Right atrium auricular region (tissue), 2 donors: ENCODE measurements at places on chromosomes 5 and 9. TPM values are rescaled to one million over a fixed set of nuclear protein-coding genes. Genes with fewer than 3 reads are reported as not detected.

- no peaks in the 10 kb centered on the region for H3K4me1 ChIP-seq
- H3K27ac ChIP-seq, result no peak overlapping the region
- H3K27me3 ChIP-seq, result no peaks in the 10 kb centered on the region
- DNase-seq, result no peak
- no peak overlapping the region for H3K4me3 ChIP-seq
- H3K36me3 ChIP-seq, result no peaks in the 10 kb centered on the region
Measured at GRCh38 chr9:29200650-29201049, 1627.4 kb upstream of the C9orf72 start.

- DNase-seq, result no peak
- H3K36me3 ChIP-seq, result peaks cover 7% of the 10 kb centered on the region
- H3K27ac ChIP-seq, result no peak overlapping the region
- H3K4me3 ChIP-seq, result no peak overlapping the region
Measured at GRCh38 chr5:131406076-131406475, 142.2 kb downstream of the CDC42SE2 start.

DNA sequence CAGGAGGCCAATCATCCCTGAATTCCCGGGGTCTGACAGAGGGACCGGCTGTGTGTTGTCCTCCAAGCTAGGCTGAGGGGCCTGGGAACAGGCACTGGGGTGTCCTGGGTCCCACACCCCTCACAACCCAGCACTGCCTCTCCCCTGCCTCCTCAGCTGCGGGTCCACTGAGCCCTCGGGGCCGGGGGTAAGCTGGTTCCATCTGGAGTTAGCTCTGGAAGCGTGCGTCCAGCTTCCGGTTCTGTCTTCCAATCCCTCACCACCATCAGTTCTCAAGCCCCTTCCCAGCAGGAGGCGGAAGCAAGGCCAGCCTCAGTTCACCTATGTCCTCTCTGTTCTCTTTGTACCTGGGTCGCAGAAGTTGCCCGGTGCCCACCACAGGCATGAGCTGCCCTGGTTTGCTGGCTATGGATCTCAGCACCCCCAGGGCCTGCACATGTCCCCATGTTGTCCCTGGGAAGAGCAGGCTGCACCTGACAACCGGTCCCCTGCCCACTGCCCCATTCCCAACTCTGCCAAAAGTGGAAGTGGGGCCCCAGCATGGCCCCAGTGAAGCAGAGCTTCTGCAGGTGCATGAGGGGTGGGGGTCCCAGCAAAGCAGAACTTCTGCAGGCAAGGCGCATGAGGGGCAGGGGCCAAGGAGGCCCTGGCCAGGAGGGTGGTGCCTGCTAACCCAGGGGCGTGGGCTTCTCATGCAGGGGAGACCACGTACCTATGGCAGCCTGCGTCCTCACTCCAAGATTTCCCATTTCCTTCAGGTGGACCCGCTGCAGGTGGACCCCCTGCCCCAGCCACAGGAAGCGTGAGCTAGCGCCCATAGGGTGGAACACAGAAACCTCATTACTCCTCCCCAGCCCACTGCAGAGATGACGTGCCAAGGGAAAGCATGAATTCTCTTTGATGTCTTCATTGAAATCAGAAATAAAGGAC is 111.9 kb downstream of the ZNF354C start:
- no peak overlapping the region for H3K27ac ChIP-seq
- H3K4me3 ChIP-seq, result no peak overlapping the region

DNA sequence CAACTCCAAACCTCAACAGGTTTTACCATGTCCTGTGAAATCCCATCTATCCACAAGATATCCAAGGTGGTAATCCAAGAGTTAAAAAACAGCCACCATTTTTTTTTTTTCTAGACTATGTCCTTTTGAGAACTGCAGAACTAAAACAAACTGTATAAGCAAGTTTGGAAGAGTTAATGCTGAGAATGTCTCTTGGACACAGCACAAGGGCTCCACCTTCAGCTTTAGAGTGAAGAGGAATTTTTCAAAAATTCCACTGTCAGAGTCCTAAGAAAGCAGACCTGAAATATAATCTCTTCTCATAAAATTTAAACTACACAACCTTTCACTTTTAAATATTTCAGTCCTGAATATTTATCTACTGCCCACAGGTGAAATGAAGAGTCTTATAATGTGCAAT is 167.8 kb upstream of the CCNG1 start:
- no peak overlapping the region for H3K27ac ChIP-seq
- no peaks in the 10 kb centered on the region for H3K4me1 ChIP-seq
- H3K4me3 ChIP-seq, result no peak overlapping the region

GRCh38 chr9:82109626-82110025 is 121.1 kb downstream of the SPATA31D1 start:
- H3K4me3 ChIP-seq, result no peak overlapping the region
- H3K4me1 ChIP-seq, result no peaks in the 10 kb centered on the region
- H3K27me3 ChIP-seq, result no peaks in the 10 kb centered on the region
- H3K27ac ChIP-seq, result no peak overlapping the region

The DBH gene
- total RNA-seq, result not detected
